Epithelial cell of prostate (primary cell): ENCODE measurements at places on chromosomes 1 and 21.
A peak's percentile ranks its signal among the peaks of the same experiment; 100 is the strongest.

DNA sequence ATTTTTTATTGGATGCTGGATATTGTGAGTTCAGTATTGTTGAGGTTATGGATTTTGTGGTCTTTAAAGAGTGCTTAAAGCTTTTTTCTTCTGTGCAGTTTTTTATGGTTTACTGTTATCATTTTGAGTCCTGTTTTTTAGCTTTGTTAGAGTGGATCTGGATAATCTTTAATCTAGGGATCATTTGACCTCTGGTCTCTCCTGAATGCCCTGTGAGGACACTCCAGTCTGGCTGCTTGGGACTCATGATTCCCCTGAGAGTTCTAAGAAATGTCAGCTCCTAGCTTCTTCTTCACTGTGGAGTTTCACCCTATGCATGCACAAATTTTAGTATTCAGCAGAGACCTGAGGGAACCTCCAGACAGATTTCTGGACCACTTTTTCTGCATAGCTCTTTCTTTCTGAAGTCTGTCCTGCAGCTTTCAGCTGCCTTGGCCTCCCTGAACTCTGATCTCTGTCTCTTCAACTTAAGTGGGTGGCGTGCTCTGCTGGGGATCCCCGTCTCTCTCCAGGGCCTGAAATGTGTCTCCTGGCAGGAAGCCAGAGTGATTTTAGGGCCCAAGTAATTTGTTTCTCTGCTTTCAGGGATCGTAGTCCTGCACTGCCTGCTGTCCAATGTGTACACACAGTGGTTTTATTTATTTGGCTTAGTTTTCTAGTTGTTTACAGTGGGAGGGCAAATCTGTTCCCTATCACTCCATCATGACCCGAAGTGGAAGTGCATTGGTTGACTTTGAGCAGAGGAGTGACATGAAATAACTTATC lies 14.7 kb downstream of the PEX14 start:
- DNase-seq = no peak

- peak; percentile 88 for DNase-seq
Measured at GRCh38 chr1:215475796-215476481, 91.2 kb upstream of the KCTD3 start.

DNA sequence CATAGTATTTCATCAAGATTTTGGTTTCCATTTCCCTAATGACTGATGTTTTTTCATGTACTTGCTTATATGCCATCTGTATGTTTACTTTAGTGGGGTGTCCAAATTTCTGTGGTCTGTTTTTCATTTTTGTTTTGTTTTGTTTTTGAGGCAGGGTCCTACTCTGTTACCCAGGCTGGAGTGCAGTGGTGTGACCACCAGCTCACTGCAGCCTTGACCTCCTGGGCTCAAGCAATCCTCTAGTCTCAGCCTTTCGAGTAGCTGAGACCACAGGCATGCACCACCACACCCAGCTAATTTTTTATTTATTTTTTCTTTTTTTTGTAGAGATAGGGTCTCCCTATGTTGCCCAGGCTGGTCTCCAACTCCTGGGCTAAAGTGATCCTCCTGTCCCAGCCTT lies 378.0 kb upstream of the VAMP3 start:
- DNase-seq = no peak

- no peak for DNase-seq
Measured at GRCh38 chr1:31930836-31931592, 7.2 kb downstream of the PTP4A2 start.

GRCh38 chr1:218433744-218434143 lies 88.6 kb downstream of the TGFB2 start:
- DNase-seq = no peak

- DNase-seq = no peak
Measured at GRCh38 chr1:183580281-183580682, 10.0 kb downstream of the NCF2 start.

- no peak for DNase-seq
Measured at GRCh38 chr21:36120304-36120888, 14.5 kb upstream of the CBR3 start.

DNA sequence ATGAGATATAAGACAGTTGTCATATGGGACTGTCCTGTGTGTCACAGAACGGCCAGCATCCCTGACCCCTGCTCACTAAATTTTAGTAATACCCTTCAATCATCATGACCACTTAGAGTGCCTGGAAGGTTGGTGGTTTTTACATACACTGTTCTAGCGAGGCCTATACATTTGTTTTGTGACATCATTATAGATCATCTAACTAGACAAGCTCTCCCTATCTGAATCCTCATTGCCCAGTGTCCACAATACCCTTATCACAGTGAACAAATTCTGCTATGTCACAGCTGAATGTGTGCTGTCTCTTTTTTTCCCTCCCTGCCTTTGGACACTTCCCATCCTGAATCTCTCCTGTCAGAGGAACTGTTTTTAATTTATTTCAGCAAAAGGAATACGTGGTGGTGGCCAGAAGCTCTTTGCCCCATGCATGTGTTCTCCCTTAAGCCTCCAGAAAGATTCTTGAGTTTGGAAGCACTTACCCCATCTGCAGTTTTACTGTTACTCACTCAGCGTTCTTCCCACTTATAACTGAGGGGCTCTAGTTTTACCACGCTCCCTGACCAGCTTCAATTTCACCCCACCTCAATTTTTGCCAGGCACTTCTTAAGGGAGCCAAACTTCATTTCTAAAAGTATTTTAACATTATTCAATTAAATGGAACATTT lies 70.3 kb downstream of the OLFML2B start:
- no peak for DNase-seq

- DNase-seq = no peak
Measured at GRCh38 chr1:54800899-54801759, at the start of gene TTC22. TTC22 (minus strand) TSS chr1:54801323; CDS start chr1:54801163, 160 bp downstream.

DNA sequence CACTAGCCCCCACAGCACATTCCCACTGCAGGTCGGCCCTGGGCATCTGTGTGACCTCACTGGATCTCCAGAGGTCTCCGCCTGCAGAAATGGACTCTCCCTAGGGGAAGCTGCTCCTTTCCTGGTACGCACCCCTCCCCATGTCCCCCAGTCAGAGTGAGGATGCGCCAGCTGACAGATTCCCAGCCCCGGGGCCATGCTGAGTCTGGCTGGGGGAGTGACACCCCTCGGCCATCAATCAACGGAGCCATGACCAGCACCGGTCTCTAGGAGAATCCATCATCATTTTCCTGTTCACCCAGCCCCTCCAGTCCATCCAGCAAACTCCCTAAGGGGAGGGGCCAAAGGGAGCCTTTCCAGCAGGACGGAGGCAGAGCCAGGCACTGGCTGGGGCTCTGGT lies 68.7 kb upstream of the PAX7 start:
- DNase-seq = no peak

GRCh38 chr1:32925403-32926162 lies 24.4 kb upstream of the TMEM54 start:
- no peak for DNase-seq

GRCh38 chr1:159067699-159068621 lies 8.6 kb downstream of the AIM2 start:
- no peak for DNase-seq

- no peak for DNase-seq
Measured at GRCh38 chr21:41653243-41653953, 113.5 kb downstream of the RIPK4 start.

GRCh38 chr1:161017756-161018630 lies 3.0 kb downstream of the F11R start:
- DNase-seq = no peak

DNA sequence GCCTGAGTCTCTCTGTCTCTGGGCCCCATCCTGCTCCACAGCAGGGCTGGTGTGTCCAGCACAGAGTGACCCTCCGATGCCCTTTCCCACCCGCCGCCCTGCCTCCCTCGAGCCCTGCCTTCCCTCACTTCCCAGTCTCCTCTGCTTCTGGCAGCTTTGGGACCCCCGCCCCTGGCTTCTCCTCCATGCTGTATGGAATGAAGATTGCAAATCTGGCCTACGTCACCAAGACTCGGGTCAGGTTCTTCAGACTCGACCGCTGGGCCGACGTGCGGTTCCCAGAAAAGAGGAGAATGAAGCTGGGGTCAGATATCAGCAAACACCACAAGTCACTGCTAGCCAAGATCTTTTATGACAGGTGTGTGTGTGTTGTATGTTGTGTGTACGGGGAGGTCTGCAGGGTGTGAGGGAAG lies 14.3 kb downstream of the MOV10 start:
- DNase-seq = no peak

- no peak for DNase-seq
Measured at GRCh38 chr21:41613533-41613909, 105.6 kb upstream of the TMPRSS2 start.

DNA sequence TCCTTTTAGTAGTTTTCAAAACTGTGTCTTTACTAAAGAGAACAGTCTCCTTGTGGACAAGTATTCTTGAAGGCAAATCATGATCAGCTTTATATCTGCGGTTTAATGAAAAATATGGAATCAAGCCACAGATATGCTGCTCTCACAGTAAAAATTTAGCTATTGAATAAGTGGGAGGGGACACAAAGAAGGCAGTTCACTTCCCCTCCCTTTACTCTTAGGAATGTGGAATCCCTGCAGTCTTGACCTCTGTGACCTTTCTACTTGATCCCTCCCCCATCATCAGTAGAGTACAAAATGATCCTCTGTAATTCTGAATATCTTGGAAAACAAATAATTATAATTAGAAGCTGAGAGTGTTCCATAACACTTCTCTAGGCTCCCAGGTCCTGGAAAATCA lies 136.7 kb upstream of the HOOK1 start:
- DNase-seq = no peak

DNA sequence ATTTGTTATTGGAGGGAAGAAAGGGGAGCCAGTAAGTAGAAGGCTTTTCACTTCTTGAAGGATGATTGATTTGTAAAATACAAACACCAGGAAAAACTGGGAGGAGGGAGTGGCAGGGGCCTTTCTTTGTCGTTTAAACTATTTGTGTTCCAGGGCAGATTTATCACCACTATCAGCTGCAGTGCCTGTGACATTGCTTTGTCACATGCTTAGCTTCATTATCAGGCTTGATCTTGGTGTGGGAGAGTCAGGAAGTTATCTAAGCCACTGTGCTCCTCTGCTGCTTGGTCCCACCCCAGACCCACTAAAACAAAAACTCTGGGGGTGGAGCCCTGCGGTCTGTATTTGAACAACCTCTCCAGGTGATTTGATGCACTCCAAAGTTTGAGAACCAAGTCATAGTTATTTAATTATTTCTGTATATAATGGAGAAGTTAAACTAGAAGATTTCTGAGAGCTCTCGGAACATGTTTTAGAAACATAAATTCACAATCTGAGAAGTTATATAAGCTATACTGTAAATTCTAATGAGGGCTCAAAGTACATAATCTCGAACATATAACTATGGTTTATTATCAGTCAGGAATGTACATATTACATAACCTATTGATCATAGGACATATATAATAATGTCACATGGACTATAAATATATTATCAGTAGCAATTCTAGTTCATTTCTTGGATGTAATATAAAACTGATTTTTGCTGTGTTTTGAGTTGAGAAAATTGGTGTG lies 87.9 kb downstream of the CDC14A start:
- no peak for DNase-seq
